Activated naive CD8-positive, alpha-beta T cell treated with anti-CD3 and anti-CD28 coated beads, Interleukin-2, amount 10 ng/mL, durations not matched to agents 7 days and 5 days (primary cell): ENCODE measurements at places on chromosomes 12 and 14.

GRCh38 chr12:128190614-128191013, 76.4 kb upstream of the TMEM132C start:
- DNase-seq = no peak

DNA sequence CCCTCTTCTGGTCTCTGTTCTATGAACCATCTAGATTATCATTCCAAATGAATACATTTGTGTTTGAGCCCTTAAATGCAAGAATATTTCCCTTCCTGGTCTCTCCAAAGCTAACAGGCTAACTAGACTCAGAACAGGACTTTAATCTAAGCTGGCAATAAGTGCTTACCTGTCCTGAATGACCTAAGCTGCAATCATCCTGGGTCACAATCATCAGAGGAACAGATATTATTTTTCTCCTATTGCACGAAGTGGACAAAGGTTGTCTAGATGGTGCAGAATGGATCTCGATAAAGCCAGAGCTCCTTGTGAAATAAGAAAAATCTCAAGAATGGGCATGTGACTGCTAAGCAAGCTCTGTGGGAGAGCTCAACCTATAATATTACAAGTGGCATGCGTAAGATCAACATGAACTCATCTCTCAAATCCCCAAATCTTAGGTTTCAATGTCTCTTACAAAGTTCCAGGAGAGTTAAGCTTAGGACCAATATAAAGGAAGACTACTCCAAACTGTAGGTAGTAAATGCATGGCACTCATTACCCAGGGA, 10.6 kb upstream of the NUMB start:
- DNase-seq = no peak

- no peak for DNase-seq
Measured at GRCh38 chr14:50092006-50092555, 24.3 kb downstream of the VCPKMT start.

DNA sequence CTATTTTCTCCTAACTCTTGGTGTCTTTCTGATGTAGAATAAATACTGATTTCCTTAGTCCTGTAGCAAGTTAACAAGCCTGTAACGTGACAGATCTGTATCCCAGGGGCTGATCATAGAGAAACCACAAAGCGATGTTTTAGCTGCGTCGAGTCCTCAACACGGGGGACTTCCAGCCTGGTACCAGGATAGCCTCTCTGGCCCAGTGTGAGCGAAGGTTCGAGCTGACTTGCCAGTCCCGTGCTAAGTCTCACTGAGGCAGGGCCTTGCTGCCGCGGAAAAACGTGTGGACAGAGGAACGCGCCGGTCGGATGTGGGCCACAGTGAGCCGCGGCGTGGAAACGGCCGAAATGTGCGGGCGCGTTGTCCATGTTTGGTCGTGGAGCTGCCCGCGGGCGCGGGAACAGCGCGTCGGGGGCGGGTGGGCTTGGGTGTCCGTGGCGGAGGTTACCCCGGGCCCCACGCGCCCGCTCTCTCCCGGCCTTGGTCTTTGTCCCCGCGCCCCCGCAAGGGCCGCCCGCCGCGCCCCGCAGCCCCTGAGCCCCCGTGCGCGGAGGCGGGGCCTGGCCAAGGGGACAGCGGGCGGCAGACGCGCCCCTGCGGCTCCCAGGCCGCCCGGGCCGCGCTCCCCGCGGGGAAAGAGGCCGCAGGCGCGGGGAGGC, 531 bp upstream of the EML1 start:
- DNase-seq = no peak

DNA sequence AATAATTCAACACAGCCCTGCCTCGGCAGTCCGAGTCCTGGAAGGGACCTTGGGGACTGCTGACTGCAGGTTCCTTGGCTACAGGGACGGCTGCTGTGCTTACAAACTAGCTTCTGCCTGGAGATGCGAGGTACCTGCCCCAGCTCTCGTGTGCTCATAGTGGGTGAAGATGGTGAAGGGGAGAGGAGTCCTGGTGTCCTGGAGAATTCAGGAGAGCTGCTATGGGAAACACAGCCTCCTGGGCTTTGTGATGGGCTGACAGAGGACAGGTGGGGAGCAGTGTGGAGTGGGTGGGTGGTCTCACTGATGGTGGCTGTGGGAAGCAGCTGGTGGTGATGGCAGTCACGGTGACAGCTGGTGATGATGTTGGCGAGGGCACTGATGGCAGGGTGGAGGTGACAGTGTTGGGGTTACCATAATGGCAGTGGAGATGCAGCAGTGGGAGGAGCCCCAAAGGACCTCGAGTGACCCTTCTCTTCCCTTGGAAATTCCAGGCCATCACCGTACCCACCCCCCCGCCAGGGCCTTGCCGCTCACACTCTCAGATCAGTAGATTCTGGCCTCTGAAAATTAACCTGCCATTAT, 32.8 kb downstream of the HVCN1 start:
- DNase-seq = no peak

GRCh38 chr12:66240096-66240820, 51.2 kb downstream of the IRAK3 start:
- no peak for DNase-seq

- no peak for DNase-seq
Measured at GRCh38 chr12:67424784-67425183, 155.6 kb downstream of the CAND1 start.

DNA sequence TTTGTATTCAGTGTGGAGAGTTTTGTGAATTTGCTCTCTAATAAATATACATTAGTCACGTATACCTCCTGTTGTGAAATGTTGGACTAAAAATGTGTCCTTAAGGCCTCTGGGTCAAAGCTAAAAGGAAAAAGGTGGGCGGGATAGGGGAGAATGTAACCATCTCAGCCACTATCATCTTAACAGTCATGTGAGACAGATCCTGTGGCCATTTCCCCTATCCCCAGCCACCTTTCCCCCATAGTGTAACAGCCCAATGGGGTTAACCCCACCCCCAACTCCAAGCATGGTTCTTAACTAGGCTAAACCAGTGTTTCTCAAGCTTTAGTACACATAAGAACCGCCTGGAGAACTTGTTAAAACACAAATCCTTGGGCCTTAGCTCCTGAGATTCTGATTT, 6.5 kb upstream of the ITPR2 start:
- DNase-seq = no peak

- no peak for DNase-seq
Measured at GRCh38 chr12:53174881-53175491, 5.5 kb upstream of the ZNF740 start.

DNA sequence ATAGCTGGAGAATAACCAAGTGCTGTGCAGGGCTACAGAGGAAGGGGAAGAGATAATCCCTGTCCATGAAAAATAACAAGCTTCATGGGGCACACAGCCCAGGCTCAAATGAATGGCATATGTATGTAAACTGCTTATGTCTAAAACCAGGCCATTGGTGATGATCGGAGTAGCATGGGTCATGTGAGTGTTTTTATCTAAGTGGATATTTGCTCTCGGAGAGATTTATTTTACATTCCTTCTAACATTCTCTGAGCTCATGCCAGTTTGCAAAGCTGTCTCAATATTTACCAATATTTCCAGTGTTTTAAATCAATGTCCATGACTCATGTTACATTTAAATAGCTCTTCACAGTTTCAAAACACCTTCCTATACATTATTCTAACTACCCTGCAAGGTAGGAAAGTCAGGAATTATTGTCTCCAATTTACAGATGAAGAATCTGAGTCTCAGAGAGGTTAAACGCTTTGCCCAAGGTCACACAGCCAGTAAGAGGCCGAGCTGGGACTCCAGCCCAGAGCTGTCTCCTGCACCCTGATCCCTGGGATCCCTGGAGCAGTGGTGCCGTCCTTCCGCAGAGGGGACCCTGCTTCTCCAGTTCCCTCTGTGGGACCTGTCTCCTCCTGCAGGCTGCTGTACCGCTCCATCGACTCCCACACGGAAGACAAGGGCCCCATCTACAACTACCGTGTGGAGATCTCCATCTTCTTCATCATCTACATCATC, 186.7 kb upstream of the FKBP4 start:
- DNase-seq = no peak
